ENCODE measurements at places on chromosomes 2 and 18. TPM values are rescaled to one million over a fixed set of nuclear protein-coding genes. Genes with fewer than 3 reads are reported as not detected.

DNA sequence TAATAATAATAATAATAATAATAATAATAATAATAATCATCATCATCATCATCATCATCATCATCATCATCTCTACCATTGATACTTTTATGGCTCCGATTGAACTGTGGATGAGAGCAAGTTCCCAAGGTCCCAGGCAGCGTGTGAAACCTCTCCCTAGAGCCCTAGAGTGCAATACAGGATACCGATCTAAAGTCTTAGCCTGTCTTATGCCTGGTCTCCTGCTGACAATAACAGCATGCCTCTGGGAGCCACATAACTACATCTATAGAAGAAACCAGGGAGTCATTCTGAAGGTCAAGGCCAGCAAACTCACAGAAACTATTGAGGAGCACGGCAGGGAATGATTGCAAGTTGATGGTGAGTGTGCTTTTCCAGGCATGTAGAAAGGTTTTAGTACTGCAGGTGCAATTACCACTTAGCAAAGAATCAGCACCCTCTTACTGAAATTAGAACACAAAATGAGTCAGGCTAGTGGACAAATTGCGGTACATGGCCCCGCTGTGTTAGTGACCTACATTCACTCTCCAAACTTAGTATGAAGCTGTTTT, 457.2 kb upstream of the CDH20 start:
- DNase-seq: no peak

DNA sequence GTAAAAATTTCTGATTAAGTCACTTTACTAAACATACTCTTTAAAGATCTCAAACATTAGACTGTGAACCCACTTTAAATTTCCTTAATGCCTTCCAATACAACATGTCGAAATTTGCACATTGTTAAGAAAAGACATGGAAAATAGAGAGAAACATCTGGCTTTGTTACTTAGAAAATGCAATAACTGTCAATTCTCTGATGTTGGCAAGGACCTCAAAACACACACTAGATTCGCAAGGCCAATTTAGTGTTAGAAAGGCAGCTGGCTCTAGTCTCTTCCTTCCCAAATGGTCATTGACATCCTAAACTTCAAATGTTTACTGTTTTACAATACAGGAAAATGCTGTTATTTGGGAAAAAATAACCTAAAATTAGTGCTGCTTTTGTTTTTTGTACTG, 110.6 kb downstream of the UPP2 start:
- DNase-seq: no peak

DNA sequence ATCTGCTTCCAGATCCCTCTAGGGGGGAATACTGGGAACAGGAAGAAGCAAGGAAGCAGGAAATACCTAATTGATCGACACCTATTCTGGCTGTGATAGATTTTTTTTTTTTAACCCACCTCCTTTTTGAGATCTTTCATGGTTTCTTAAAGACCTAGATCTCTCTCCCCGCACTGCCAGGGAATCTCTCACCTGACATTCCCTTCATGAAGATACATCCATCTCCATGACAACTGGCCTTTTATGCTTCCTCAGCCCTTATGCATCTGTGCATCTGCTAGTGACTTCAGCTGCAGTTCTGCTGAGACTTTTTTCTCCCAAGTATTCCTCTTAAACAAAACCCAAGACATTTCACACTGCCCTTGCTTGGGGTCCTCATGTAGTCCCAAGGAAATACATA, 21.1 kb upstream of the CPO start:
- no peak for DNase-seq

DNA sequence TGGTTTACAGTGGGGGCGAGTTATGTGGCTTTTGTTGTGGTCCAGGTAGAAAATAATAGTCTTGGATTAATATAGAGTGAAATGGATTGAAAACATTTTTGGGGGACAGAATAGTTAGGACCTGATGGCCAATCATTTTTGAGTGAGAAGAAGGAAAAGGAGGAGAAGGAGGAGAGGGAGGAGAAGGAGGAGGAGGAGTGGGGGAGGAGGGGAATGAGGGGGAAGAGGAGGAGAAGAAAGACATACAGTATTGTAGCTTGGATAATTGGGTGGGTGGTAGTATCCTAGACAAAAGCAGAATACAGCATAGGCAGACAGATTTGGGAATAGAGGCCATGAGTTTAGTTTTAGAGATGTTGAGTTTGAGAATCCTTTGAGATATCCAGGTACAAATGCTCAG, 101.6 kb downstream of the GATA6 start:
- DNase-seq: no peak

DNA sequence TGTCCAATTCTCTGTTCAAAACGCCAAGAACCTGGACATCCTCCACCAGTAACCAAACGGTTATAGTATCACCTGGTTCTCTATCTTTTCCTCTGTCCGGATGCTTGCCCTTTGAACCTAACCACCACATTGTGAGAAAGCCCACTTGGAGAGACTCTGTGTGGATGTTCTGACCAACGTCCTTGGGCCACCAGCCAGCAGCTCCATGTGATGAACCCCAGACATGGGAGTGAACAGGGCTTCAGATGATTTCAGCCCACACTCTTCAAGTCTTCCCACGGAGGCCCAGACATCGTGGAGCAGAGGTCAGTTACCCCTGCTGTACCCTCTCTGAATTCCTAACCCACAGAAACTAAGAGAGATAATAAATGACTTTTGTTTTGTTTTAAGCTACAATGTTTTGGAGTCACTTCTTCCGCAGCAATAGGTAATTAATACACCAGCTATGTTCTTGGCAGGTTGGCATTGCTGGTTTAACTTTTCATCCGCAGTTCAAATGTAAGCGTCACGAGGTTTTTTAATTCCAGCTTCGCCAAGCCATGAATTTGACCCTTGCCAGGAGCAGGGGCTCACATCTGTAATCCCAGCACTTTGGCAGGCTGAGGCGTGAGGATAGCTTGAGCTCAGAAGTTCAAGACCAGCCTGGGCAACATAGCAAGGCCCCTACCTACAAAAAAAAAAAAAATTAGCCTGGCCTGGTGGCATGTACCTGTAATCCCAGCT, 36.1 kb upstream of the ZNF532 start:
- DNase-seq: no peak

DNA sequence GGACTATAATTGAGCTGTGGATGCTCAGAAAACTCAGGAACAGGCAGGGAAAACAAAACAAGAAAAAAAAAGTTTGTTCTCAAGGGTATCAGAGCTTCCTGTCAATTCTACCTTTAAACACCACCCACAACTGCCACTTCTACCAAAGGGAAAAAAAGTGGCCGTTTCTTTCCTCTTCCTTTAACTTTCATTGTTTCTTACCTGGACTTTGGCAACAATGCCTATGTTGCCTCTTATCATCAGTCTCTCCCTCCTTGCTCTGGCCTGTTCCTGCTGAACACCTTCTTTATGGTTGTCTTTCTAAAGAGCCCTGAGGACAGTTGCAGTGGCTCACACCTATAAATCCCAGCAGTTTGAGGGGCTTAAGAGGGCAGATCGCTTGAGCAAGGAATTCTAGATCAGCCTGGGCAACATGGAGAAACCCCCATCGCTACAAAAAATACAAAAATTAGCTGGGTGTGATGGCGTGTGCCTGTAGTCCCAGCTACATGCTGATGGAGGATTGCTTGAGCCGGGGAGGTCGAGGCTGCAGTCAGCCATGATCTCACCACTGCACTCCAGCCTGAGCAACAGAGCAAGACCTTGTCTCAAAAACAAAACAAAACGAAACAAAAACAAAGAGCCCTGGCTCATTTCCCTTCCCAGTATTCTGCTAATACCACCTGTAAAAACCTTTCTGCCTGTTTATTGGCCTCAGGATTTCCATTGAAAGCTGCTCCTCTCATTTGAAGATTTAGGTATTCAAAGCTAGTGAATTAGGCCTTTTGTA, 18.0 kb upstream of the NR4A2 start:
- DNase-seq: no peak

DNA sequence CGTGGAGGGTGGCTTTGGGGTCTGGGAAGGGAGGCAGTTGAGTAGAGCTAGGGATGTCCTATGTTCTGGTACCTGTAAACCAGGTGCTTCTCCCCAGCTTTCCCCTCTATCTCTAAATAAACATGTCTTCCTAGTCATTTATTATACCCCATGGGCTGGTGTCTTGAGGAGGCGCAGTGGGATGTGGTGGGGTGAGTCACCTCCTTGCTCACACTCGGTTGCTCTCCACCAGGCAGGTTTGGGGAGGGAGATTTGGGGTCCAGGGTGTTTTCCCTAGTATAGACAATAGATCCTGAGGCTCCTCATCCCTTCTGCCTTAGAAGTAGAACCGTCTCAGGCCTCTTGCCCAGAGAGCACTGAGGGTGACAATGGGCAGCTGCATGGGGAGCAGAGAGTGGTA, 5.1 kb downstream of the PSD4 start:
- peak; percentile 22 for DNase-seq

DNA sequence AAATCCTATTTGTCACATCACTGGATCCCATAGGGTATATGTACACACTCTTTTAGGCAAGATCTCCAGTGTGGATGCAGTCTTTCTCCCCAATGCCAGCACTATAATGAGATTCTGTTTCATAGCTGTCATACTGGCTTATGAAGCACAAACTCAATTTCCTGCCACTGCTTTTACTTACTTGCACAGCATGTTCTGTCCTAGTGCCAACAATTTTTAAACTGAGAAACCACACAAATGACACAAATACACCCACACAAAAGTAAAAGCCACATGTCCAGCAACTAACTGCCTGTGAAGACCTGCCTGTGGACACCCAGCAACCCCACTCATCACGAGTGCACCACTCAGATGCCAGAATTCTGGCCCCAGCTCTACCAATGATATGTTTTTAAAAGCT, 29.6 kb upstream of the RNU4ATAC start:
- DNase-seq: no peak

- no peak for DNase-seq
These were observed 522.3 kb downstream of the SOX11 start for GRCh38 chr2:6214471-6214870.

GRCh38 chr18:36441426-36442240, 144.1 kb downstream of the FHOD3 start:
- no peak for DNase-seq

Gene LYPD6B
- total RNA-seq: not detected

Gene CSRNP3
- total RNA-seq: 7.7 TPM

Gene SCTR
- total RNA-seq: not detected

Gene CCDC74B
- 1.4 TPM for total RNA-seq

Gene RAX
- not detected for total RNA-seq

Gene NR4A2
- 7.8 TPM for total RNA-seq

Gene TXNDC2
- 0.29 TPM for total RNA-seq

Gene NYAP2
- not detected for total RNA-seq

Data from posterior vena cava (tissue), 2 donors.